Left lobe of liver (tissue), 2 donors: ENCODE measurements at places on chromosomes 1 and 21. TPM values are rescaled to one million over a fixed set of nuclear protein-coding genes. Genes with fewer than 3 reads are reported as not detected.

- no peak for DNase-seq
Observed at GRCh38 chr1:57064379-57065140, 98.7 kb upstream of the C8B start.

DNA sequence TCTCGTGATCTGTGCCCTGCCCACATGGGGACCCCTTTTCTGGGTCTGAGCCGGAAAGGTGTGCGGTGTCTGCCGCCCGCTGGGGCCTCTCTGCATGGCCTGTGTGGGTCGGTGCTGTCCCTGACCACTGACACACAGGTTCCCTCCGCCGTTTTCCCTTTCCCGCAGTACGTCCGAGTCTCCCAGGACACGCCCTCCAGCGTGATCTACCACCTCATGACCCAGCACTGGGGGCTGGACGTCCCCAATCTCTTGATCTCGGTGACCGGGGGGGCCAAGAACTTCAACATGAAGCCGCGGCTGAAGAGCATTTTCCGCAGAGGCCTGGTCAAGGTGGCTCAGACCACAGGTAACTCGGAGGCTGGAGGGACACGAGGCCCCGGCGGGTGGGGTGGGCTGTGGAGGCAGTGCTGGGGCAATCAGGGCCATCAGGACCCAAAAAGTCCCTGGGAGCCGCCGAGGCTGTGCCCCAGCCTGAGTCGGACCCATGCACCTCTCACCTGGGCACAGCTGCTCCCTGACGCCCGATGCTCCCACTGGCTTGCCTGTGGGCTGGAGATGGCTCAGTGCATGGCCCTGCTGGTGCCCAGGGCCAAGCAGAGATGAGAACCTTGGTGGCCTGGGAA lies 13.3 kb downstream of the TRPM2 start:
- peak; percentile 42 for DNase-seq

- DNase-seq, result no peak
Observed at GRCh38 chr1:158283965-158284364, 5.8 kb upstream of the CD1C start.

DNA sequence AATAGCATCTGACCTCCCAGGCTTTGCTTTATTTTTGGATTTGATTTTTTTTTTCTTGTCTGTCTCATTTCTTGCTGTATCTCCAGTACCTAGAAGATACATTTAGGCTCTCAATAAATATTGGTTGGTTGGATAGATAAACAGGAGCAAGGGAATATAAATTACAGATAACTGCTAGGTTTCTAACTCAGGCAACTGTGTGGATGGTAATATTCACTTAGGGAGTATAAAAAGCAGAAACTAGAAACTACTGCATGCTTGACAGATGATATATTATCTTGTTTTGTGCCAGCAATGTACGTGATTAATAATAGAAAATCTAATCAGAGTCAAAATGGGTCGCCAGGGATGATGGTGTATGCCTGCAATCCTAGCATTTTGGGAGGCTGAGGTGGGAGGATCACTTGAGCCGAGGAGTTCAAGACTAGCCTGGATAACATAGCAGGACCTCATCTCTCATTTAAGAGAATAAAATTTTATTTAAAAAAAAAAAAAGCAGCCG lies 31.0 kb upstream of the TARS2 start:
- no peak for DNase-seq

The EXTL1 gene
- not detected for total RNA-seq
